SK-N-SH treated with all-trans-retinoic acid at 6 μM for 48 hours (cell line): ENCODE measurements at places on chromosomes 5 and 9.
A peak's percentile ranks its signal among the peaks of the same experiment; 100 is the strongest.

DNA sequence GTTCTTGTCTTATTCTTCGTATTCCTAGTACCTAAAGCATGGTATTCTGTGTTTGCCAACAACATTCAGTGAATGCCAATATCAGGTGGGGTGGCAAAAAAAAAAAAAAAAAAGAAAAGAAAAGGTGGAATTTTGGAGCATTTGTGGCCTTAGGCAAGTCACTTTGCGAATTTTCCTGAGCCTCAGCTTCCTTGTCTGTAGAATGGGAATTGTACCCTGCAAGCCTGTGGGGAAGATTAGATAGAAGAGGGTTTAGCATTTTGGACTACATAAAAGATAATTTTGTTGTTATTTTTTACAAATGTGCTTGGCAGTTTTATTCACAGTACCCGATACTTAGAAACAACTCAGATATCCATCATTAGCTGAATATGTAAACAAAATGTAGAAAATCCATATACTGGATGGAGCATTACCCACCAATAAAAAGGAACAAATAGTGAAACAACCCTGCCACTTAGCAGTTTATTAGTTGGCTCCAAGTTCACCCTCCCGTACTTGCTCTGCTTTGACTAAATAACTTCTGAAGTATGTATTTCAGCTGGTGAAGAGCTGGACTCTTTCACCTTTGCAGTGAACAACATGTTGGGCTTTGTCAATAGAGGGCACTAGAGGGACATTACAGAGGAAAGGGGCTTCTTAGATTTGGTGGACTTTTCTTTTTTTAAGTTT, 13.6 kb downstream of the UBE2D2 start:
- ATAC-seq, result peak; percentile 87

- ATAC-seq, result no peak
These were observed 92.7 kb downstream of the TMC1 start for GRCh38 chr9:72614067-72614466.

GRCh38 chr9:3240656-3241268, 285.0 kb downstream of the RFX3 start:
- ATAC-seq, result peak; percentile 99

DNA sequence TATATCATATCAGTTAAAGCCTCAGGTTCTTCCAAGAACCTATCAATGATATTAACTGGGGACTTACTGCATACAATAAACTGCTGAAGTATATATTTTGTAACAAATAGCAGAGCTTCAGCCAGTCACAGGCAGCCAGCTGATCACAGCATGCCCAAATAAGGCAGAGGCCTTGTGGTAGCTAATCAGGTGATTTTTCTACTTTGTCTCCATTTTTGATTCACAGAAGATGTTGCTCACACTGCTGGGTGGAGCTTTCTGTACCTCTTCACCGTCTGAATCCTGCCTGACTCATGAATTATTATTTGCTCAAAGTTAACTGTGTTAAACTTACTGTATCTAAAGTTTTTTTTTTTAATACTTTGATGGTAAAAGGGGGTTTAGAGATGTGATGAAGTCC, 357.4 kb downstream of the PSAT1 start:
- ATAC-seq, result no peak

DNA sequence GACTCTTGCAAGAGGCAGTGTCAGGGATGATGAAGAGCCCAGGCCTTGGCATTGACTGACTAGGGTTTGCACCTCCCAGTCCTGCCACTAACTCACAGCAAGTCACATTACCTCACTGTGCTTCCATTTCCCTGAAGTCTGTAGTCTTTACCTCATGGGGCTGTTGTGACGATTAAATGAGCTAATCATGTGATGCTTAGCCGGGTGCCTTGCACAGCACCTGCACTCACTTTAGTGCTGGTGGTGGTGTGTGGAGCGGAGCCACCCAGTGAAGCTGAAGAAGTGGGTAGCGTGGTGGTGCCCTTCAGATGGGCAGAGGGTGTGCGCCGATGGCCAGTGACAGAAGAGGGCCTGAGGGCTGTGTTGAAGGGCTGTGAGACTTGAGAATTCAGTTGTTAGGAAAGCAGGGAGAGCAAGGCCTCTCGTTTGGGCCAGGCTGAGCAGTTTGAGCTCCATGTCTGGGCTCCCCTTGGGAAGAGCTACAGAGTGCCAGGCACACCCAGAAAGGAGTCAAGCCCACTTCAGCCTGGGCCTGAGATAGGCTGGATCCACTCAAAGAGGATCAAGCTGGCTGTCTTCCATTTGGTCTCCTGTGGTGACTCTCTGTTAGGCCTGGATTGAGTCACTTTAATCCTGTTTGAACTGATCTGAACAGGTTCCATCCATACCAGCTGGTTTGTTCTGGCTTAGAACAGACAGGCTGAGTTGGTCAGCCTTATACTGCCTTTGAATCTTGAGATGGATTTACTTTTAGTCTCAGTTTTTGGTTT, 42.5 kb downstream of the RALGPS1 start:
- ATAC-seq, result peak; percentile 88

GRCh38 chr5:139358064-139358463, 16.4 kb downstream of the PAIP2 start:
- no peak for ATAC-seq

DNA sequence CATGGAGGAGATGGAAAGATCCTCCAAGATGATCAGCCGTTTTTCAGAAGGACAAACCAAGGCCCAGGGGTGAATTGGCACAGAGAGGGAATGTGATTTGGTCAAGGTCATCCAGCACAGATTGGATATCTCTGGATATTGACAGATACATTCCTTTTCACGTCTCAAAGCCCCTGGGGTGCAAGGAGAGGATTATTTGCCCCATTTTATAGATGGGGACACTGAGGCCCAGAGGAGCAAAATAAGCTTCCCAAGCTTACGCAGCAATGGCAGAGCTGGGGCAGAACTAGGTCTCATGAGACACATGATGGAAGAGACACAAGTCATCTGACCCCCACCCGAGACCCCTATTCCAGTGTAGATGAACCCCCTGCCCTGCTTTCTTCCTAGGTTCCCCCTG, 895 bp upstream of the PDGFRB start:
- no peak for ATAC-seq

DNA sequence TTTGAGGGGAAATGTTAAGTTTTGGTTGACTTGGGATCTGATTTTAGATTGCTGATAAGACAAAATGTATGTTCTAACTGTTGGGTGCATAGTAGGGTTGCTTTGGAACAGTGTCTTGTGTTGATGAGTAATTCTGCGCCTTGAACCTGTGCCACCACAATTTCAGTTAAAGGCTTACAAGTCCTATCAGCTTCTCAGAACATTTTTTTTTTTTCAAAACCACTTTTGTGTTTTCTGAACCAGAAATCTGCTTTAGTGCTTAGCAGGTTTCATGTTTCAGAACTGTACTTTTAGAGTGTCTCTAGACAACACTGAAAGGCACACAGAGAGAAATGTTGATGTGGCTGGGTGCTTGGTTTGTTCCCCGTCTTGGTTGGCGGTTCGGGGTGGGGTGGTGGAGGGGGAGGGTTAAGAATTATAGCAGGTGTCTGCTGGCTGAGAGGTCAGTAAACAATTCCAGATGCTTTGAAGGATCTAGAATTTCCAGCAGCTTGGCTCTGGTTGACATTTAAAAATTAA, 84.6 kb downstream of the ANKRD55 start:
- ATAC-seq, result no peak

DNA sequence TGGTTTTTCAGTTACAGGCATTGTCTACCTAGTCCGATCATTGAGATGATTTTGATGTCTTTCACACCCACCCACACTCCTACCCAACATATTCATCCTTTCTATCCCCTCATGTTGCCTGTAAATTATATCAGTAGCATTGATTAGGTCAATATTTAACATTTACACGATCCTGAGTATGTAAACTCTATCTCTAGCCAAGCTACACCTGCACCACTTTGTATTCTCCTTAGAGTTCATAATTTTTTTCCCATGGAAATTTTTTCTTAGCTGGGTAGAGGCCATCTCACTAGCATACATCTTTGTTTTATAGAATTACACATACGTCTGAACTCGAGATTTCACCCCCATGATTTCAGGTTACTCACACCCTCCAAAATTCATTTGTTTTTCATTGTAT, 30.6 kb downstream of the GCNT4 start:
- no peak for ATAC-seq

DNA sequence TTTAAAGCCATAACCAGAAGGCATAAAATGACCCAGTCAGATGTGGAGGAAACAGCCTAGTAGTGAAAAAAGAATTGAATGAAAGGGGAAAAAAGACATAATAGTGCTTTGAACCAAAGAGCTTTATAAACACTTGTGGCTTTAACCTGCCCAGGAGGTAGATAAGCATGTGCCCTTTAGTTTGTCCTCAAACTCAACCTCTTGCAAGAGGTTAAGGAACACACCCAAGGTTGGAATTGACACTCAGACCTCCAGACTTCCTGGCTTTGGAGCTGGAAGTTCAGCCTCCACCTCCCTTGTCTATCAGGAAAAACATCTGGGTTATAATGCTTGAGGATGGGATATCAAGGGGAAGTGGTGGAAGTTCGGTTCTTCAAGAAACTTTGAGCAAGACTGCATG, 16.3 kb downstream of the NDUFA8 start:
- no peak for ATAC-seq

DNA sequence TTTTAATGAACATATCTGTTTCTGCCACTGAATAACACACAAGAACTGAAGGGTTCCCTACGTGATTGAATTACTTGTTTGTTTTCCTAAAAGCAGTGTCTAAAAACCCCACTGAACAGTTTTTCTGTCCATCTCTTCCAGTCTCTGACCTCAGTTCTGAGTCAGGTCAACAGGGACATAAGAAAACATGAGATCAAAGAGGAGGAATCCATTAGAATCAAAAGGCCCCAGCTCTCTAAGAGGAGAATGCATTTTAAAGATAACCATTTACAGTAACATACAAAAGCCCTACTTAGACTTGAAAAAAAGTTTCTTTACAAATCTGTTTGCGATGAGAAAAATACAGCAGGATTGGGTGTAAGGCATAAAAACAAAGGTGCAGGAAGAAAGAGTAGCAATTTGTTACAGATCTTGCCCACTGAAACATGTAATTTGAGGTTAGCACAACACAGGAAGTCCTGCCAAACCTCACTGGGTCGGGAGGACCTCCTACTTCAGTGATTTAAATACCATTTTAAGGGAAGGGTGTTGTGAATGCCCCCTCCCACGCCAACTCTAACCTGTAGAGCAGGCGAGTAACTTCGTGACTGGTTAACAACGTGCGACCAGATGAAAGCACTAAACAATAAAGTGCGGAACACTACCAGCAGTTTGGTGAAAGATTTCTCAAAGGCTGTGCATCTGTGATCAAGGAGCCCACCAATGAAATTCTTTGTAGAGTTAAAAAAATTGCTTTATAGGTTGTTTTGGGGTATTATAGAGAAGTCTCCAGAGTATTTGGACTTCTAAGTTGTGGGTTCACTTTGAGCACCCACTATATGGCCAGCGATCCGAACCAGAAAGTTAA, 1.3 kb downstream of the QSOX2 start:
- no peak for ATAC-seq

- peak; percentile 44; the same call in 1 of the 3 replicates for ATAC-seq
These were observed 319.3 kb upstream of the ZNF608 start for GRCh38 chr5:125065741-125066140.

DNA sequence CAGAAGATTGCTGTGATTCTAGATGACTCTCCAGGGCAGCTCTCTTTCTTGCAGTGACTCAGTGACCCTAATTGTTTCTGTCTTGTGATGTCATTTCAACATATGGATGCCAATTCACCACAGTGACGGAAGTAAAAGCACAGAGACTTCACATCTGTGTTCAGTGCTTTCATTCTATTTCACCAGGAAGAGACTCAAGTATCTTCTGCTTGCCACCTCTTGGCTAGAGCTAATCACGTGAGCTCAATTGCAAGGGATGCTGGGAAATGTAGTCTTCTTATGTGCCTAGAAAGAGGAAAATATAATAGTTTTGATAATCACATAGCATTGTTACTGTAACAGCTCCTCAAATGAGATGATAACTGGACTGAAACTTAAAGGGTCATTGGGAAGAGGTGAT, 453.3 kb upstream of the KLF4 start:
- no peak for ATAC-seq

DNA sequence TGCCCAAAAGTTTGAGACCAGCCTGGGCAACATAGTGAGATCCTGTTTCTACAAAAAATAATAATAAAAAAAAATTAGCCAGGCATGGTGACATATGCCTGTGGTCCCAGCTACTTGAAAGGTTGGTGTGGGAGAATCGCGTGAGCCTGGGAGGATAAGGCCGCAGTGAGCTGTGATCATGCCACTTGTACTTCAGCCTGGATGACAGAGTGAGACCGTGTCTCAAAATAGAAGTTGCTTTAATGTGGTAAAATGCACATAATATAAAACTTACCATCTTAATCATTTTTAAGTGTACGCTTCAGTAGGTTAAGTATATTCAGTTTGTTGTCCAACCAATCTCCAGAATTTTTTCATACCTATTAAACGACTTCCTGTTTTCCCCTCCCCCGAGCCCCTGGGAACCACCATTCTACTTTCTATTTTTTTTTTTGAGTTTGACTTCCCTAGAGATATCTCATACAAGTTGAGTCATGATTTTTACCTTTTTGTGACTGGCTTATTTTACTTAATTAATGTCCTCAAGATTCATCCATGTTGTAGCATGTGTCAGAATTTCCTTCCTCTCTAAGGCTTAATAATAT, 120.1 kb upstream of the POC5 start:
- ATAC-seq, result no peak

DNA sequence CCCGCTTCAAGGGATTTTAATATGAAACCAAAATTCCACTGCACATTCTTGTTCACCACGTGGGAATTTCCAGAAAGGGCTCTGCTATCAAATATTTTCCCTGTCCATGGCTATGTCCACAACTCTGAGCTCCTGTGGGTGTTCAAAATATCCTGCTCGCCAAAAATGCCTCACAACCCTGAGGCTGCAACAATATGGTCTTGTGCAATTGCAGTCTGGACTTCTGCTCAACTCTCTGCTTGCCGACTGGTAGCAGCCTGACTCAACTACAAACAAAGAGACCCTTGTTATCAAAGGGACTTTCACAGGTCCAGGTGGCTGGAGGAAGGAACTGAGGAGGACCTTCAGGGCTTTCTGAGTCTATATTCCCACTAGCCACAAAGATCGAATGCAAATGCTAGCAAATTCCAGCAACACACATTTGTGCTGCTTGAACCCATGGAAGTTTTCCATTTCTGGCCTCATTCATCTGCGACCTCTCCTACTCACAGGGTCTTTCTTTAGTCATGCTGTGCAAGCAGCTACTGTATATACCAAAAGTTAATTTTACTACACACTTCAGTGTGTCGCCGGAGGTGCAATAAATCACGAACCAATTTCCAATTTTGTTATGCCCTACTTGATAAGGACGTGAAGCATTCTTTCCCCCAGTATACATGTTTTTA, 169.2 kb upstream of the SLC30A5 start:
- no peak for ATAC-seq

DNA sequence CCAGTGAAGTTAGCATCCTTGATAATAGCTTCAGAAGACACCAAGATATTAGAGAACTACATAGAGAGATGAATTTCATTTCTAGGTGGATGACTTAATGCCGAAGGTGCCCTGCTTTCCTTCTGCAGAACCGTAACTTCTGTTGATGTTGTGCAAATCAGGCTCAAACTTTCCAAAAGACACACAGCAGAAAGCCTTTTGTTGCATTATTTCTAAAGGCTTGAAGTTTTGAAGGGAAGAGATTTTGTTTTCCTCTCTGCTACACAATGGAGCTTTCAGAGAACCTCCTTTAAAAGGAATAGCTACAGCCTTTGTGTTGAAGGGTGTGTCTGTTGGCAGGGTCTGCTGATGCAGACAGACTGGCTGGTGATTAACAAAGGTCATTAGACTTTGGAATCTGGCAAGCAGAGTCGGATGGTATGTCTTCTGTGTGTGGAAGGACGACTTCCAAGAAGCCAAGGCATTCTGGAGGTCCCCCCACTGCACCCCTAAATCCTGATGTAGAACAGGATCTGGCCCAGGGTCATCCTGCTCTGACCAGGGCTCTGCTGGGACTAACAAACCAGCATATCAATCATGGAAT, 57.8 kb downstream of the ZNF462 start:
- peak; percentile 18 for ATAC-seq
